ENCODE measurements at places on chromosomes 5 and 9.

- DNase-seq, result peak; percentile 79
These were observed at the start of gene ERBIN for GRCh38 chr5:65926276-65926783. Gene ERBIN, plus strand, starts transcription at chr5:65926575. Its CDS starts 66,144 bp downstream, at chr5:65992719.

DNA sequence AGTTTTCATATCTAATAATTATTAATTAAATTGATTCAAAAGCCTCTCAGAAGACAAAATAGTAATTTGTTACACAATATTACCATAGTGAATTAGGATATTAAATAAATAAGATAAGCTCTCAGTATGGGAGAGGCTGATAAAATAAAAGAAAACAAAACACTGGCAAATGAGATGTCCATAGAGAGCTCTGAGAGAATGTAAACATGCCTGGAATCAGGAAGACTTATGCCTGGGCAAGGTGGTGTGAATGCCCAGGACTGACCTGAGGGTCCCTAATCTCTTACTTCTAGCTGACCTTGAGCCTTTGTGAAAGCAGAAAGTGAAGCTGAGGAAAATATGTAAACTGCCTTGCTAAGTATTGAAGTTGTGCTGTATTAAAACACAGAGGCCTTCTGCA lies 616.5 kb downstream of the PTPRD start:
- DNase-seq, result no peak

DNA sequence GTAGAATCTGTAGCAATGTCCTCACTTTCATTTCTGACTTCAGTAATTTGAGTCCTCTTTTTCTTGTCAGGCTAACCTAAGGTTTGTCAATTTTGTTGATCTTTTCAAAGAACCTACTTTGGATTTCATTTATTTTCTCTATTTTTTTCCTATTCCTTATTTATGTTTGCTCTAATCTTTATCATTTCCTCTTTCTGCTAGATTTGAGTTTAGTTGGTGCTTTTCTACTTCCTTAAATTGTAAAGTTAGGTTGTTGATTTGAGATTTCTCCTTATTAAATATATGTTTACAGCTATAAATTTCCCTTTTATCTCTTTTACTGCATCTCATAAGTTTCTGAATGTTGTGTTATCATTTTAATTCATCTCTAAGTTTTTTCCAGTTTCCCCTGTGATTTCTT lies 75.1 kb upstream of the FAM120A start:
- no peak for DNase-seq

DNA sequence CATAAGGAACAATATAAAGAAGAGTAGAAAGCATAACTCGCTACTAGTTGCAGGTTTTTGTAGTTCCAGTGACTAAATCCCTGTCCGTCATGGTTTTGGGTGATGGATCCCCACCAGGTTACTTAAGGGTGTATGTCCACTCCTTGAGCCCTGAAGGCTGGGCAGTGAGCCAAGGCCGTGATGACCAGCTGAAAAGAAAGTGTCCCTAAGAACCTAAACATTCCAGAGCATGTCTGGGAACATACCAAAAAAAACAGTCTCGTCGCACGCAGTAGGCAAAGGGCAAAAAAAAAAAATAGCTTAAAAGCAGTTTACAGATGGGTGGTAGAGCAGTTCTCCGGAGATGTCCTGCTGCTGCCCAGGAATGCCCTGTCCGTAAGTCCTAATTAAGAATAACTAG lies 21.4 kb upstream of the SNAPC3 start:
- DNase-seq, result no peak

- no peak for DNase-seq
These were observed 32.2 kb upstream of the LECT2 start for GRCh38 chr5:135986891-135987401.

DNA sequence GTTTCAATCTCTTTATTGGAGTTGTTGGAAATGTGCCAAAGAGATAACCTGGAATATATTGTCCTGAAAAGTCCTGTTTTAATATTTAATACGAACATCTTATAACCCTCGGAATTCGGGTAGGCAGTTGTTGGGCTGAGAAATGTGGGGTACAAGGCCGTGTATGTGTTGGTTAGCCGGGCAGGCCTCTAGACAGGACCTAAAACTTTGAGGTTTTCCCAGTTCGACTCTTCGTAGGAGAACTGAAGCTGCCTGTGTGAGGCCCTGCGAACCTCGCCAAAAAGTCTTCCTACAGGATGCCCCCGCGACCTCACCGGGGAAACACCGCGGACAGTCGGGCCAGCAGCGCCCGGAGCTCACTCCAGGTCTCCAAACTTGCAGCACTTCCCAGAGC lies 583 bp upstream of the TJP2 start:
- no peak for DNase-seq

- DNase-seq, result no peak
These were observed 277.6 kb upstream of the EFNA5 start for GRCh38 chr5:107948377-107948776.

DNA sequence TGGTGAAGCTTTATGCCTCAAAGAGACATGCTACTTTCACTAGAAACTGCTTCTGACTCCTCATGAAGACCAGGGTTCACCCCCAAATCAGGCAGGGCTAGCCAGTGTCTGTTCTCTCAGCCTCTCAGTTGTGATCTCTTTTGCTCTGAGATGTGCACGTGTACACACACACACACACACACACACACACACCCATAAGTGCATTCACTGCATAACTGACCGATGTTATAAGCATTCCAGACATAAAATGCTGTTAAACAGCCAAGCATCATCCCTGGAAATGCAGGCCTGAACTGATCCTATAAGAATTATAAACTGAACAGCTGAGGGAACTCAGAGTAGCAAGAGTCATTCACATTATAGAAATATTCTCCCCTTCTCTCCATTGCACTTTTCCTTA lies 85.0 kb downstream of the FSTL4 start:
- no peak for DNase-seq

DNA sequence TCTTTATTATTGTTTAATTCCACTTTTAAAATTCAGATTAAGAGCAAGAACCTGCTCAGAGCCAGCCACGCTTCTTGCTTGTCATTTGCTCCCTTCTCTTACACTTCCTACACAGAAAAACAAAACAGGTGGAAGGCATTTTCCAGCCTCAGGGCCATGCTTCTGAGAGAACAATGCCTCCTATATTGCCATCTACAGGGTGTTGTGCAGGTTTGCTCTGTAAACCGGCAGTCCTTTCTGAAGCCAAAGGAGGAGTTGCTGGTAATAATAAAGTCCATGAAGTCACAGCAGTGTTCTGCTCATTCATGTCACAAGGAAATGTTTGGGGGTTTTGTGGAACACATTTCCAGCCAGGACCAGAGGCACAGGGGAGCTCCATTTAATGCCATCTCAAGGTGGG lies 16.1 kb upstream of the PRLR start:
- DNase-seq, result no peak

DNA sequence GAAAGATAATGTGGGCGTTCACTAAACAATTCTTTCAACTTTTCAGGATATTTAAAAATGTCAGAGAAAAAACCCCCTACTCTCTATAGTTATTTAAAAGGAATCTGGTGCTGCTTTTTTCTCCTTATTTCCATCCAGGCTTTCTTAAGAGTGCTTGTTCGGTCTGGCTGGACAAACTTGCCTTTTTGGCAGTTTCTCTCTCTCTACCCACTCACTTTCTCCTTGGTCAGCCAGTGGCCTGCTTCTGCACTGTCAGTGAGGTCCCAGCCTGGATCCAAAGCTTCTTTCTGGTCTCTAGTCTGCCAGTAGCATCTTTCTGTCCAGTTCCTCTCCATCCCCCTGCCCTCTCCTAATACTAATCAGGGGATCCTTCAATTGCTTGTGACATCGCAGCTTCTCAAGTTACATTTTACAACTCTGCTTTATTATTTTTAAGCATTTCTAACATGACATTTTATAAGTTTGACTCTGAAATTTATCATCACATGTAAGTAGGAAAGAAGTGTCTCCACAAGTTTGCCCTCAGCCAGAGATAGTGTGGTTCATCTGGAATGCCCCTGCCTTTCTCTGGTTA lies 50.4 kb downstream of the PIK3R1 start:
- DNase-seq, result no peak

- no peak for DNase-seq
These were observed 202.8 kb downstream of the DMRTA1 start for GRCh38 chr9:22649384-22649783.

GRCh38 chr5:78533356-78533755 lies 115.2 kb downstream of the LHFPL2 start:
- DNase-seq, result peak; percentile 23

DNA sequence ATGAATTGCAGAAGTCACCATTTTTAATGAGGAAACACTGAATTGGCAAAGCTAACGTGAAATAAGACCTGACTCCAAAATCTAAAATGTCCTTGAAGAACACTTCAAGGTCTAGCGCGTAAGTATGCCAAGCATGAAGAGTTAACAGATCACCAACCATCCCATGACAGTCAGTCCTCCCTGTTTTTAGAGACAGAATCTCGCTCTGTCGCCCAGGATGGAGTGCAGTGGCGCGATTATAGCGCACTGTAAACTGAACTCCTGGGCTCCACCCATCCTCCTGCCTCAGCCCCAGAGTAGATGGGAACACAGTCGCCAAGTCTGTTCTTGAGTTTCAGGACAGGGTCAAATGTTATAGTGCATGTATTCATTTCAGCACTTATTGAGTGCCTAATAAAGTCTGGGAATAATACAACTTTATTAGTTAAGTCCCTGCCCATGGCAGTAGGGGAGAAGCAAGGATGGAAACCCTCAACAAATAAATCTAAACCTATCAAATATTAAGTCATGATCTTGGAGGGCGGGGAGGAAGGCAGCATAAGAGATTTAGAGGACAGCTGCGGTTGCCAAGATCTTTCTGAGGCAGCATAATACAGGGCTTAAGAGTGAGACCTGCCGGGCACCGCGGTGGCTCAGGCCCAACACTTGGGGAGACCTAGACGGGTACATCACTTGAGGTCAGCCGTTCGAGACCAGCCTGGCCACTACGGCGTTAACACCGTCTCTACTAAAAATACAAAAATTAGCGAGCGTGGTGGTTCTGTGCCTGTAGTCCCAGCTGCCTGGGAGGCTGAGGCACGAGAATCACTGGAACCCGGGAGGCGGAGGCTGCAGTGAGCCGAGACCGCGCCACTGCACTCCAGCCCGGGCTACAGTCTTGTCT lies 1.1 kb downstream of the ATPSCKMT start:
- DNase-seq, result no peak

GRCh38 chr9:71552480-71552879 lies 215.8 kb downstream of the CEMIP2 start:
- DNase-seq, result no peak

GRCh38 chr9:76296561-76297310 lies 97.5 kb downstream of the RFK start:
- no peak for DNase-seq

GRCh38 chr5:69042500-69042899 lies 51.3 kb upstream of the SLC30A5 start:
- DNase-seq, result no peak

- no peak for DNase-seq
These were observed 397.8 kb downstream of the TLE4 start for GRCh38 chr9:79969393-79970145.

DNA sequence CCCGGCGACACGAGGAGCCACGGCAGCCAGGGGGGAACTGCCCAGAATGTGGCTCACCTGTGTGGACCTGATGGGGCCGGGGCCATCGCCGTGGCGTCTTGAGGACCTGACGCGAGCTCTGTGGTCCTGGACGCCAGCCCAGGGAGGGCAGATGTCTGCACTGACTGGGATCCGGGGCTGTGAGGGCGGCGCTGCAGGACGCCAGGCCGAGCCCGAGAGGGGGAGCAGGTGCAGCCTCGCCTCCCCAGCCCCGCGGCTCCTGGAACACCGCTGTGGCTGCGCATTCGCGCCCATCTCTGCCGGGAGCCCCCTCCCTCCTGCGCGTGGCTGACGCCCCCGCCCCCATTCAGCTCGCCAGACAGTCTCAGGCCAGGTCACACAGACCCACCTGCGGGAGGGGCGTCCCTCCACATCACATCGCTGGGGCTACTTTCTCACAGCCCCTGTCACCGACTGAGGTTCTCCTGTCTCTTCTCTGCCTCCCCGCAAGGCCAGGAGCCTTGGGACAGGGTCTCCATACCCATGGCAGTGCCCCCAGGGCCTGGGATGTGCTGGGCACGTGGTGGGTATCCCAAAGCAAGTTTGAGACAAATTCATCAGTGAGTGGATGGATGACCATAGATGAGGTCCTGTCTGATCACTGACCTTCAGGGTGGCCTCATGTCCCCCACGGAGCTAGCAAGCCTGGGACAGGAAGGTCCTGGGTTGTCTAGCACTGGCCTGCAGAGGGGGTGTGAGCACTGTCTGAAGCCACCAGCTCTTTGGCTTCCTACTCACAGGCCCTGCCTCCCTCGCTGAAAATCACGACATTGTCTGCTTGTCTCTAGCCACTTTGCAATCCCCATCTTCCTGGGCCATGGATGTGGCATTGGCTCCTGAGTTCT lies 47.3 kb downstream of the RASGEF1C start:
- DNase-seq, result no peak

DNA sequence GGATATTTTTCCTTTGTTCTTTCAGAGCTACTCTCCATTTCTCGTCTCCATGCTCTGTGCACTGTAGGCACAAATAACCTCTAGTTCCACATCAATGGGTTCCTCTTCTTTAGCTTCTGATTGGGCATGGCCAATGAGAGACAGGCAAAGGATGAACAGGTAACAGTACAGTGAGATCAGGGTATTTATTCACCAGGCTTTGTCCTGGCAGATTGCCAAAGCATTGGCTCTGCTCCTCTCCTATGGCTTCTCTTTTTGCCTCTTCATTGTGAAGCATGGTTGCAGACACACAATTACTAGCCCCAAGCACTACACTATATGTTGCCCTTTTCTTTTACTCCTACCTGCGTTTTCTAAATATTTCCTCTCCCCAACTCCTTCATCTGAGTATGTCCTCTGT lies 215.1 kb upstream of the ARRDC3 start:
- DNase-seq, result no peak

DNA sequence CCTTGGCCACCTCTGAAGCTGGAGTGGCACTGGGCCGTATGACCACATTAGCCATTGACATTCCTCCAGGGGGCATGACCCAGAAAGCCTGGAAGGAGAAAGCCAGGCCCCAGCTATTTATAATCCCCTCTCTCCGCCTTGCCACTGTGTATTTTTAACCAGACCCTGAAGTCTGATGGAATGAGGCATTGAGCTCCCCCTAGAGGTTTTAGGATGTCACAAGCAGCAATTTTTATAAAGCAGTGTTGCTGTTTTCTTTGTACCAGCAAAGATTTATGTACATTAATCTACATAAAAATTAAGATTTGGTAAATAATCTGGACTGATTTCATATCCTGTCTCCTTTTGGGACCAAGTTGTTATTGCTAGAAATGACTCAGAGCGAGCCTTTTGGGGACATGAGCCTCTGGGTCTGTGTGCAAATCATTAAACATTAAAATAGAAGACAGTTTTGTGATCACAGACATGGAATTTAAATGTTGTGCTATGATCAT lies 127.1 kb downstream of the TRIO start:
- peak; percentile 43 for DNase-seq

- DNase-seq, result no peak
These were observed 101.9 kb downstream of the CD180 start for GRCh38 chr5:67094476-67095300.

GRCh38 chr9:81893929-81894328 lies 34.3 kb upstream of the SPATA31D4 start:
- DNase-seq, result no peak

Measured in activated CD4-positive, alpha-beta T cell treated with anti-CD3 and anti-CD28 coated beads, Interleukin-2, Interleukin-6, amounts not matched to agents 100 ng/mL and 50 ng/mL, durations not matched to agents 16 hours and 8 hours (primary cell).